HT1080 (cell line): ENCODE measurements at places on chromosomes 5 and 9. TPM values are rescaled to one million over a fixed set of nuclear protein-coding genes. Genes with fewer than 3 reads are reported as not detected.

- DNase-seq = no peak
Measured at GRCh38 chr9:133637451-133638055, 1.4 kb downstream of the DBH start.

DNA sequence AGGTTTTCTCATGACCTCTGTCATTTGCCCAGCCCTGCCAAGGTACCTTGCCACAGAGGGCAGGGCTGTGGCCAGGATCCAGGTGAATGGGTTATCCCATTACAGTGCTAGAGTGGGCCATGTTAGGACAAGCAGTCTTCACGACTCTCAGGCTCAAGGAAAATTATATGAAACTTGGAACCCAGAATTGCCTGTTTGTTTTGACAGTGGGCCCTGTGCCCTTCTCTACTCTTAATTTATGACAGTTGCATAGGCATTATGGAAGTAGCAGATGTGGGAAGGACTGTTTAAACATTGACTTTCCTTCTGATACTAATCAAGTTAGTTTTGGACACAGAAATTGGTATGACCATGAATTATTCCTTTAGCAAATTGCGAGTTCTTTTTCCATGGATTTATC is 41.7 kb downstream of the ITGA2 start:
- DNase-seq = no peak

DNA sequence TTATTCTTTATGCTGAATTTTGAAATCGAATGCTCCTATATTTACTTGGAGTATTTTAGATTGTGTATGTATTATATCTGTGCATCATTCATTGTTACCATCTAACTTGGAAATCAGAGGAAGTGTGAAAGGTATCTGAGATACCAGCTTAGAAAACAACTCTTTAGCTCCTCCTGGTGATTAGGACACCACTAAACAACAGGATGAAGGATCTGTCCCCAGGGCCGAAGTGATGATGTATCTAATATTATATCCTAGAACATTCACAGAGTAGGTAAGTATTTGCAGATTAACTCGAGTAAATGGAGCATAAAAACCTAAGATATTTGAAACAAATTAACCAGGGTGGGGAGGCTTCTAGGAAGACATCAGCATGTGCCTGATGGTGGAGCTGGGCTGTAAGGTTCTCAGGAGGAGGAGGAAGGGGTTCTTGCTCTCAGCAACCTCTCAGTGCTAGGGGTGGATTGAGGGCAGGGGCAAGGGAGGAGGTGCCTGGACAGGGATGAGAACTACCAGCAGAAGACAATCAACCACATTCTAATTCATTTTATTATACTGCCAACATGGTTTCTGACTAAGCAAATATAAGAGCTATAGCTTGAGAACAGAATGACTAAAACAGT is 2.6 kb upstream of the NFIL3 start:
- DNase-seq = no peak

Gene SLCO4C1
- total RNA-seq = 0.02 TPM in 1 of 2 replicates, not detected in the other

Gene BHMT2
- total RNA-seq = not detected in 2 replicates

DNA sequence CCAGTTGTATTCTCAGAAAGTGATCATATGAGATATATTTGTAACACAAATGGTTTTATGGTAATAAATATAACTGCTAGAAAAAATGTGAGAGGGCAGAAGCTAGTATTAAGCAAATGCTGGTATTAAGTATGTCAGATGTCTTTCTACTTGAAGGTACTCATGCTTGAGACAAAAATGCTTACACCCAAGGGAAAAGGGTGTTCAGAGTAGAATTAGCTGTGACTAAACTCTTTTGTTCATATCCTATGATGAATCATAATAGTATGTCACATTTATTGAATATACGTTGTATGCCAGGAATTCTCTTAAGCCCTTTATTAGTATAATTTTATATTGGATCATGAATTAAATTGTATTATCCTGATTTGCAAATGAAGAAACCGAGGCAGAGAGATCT is 2.2 kb downstream of the ADGRV1 start:
- DNase-seq = no peak

DNA sequence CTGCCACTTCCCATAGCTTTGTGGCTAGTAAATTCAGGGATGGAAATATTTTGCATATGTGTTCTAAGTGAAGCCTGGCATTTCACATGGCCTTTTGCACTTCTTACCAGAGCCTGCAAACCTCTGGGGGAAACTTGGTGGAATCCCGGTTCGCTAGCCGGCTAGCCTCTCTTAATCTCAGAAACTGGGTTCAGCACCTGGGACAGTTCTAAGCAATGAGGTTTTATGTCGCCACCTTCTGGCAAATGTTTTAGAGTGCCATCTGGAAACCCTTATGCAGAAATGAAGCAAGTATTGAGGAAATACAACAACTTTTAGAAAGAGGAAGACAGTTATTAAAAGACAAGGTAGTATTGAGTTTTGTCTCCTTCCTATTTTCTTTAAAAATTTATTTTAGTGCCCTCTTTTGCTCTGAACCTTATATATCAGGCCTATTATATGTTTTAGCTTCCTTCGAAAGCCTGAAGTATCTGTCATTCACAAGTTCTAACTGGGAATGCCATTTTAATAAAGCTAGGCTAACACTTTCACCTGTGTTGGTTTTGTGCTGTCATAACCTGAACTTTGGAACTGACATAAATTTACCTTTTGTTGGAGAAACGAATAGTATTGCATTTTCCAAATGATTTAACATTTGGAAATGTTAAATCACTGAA is 963 bp upstream of the HTR1A start:
- peak; percentile 45 for DNase-seq

Gene GCNT4
- not detected in 2 replicates for total RNA-seq

GRCh38 chr5:151497391-151498002 is 50.1 kb downstream of the SLC36A1 start:
- DNase-seq = no peak

- no peak for DNase-seq
Measured at GRCh38 chr9:70830618-70831017, 290.8 kb downstream of the TRPM3 start.

Gene ADGRV1
- 0.43 and 0.45 TPM in 2 replicates for total RNA-seq

GRCh38 chr5:65026816-65027548 is 258.3 kb downstream of the CWC27 start:
- no peak for DNase-seq

Gene LHX6
- 0.77 and 1.4 TPM in 2 replicates for total RNA-seq

Gene IRX2
- 10.8 and 11.4 TPM in 2 replicates for total RNA-seq

Gene AJM1
- total RNA-seq = 0.87 and 1.5 TPM in 2 replicates

- DNase-seq = no peak
Measured at GRCh38 chr5:479566-480319, 36.8 kb downstream of the EXOC3 start.

DNA sequence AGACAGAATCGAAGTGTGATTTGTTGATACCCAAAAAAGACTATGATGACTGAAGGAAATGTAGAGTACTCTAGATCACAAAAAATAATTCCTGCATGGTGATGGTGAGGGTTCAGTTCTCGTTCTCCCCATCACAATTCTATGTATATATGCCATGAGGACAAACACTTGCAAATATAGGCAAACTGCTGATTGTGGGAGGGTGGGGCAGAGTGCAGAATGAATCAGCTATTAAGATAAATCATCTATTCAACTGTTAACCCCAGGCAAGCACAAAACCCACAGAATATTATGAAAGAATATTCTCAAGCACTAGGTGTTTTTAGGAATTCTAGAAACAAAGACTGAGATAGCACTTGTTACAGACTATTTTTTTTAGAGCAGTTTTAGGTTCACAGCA is 13.9 kb upstream of the UBLCP1 start:
- no peak for DNase-seq

Gene FPGS
- total RNA-seq = 84.1 and 87.0 TPM in 2 replicates

- DNase-seq = peak; percentile 84
Measured at GRCh38 chr5:110900829-110901228, 162.0 kb downstream of the SLC25A46 start.

Gene EGFL7
- 31.8 and 34.6 TPM in 2 replicates for total RNA-seq

- DNase-seq = no peak
Measured at GRCh38 chr5:53090229-53090628, 19.3 kb downstream of the MOCS2 start.

DNA sequence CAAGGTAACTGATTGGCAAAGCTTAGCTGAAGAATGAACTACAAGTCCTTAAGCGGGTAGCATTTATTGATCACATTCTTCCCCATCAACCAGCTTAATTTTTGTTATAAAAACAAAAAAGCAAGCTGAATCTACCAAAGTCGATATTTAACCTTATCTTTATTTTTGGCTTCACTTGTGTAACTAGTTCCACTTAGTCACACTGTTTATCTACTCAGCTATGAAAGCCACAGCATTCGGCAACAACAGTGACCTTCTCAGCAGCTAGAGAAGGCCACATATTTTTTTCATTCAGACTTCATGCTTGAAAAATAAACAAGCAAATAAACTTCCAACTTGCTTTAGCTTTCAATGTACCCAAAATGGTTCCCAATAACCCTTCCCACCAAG is 69.4 kb downstream of the KLHL3 start:
- no peak for DNase-seq

Gene ELAVL2
- total RNA-seq = 0.45 TPM in 1 of 2 replicates, not detected in the other
